Activated naive CD8-positive, alpha-beta T cell treated with anti-CD3 and anti-CD28 coated beads, Interleukin-2, amount 50 U/mL, for 24 hours (primary cell): ENCODE measurements at places on chromosomes 6 and 20.

DNA sequence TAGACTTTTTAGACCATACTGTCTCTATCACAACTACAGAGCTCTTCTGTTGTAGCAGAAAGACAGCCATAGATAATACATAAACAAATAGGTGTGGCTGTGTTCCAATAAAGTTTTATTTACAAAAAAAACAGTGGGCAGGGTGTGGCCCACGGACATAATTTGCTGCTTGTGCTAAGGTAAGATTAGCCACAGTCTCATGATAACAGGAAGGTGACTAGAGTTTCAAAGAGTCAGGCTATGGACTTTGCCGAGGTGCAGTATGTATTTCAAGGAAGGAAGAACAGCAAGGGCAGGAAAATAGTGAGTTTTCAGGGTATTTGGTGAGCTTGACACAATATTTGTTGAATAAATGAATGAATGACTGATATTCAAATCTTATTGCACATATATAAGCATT is 20.2 kb downstream of the SOBP start:
- no peak for DNase-seq

DNA sequence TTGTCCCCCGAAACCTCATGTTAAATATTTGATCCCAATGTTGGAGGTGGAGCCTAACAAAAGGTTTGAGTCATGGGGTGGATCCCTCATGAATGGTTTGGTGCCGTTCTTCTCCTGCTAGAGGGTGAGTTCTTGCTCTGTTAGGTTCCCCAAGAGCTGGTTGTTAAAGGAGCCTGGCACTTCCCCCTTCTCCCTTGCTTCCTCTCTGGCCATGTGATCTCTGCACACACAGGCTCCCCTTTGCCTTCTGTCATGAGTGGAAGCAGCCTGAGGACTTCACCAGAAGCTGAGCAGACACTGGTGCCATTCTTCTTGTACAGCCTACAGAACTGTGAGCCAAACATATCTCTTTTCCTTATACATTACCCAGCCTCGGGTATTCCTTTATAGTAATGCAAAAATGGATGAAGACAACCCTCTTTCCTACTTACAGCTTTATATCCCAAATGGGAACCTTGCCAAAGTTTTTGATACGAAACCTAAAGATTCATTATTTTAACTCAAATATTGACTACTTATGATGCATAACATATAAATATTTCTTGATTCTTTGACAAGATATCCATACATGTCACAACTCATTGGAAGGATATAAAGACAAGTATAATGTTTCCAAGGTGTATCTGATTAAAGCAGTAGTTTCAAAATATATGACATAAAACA is 61.0 kb downstream of the RNF182 start:
- DNase-seq: no peak

- no peak for DNase-seq
Measured at GRCh38 chr20:5977223-5977622, 26.8 kb downstream of the MCM8 start.

DNA sequence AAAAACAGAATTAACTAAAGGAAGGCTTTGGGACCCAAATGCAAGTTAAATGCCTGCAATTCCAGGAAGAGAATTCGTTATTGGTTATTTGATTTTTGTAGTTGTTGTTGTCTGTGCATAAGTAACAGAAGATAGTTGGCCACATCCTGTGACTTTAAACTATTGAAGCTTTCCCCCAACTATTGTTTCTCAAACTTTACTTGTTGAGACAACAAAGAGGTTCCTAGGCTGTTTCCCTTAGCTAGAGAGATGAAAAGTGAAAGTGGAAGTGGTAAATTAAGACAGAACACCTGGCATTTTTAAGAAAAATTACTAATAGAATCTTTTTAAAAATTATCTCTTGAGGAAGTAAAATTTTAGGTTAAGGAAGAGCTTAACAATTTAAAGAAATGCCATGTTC is 525.2 kb downstream of the PKHD1 start:
- DNase-seq: no peak

DNA sequence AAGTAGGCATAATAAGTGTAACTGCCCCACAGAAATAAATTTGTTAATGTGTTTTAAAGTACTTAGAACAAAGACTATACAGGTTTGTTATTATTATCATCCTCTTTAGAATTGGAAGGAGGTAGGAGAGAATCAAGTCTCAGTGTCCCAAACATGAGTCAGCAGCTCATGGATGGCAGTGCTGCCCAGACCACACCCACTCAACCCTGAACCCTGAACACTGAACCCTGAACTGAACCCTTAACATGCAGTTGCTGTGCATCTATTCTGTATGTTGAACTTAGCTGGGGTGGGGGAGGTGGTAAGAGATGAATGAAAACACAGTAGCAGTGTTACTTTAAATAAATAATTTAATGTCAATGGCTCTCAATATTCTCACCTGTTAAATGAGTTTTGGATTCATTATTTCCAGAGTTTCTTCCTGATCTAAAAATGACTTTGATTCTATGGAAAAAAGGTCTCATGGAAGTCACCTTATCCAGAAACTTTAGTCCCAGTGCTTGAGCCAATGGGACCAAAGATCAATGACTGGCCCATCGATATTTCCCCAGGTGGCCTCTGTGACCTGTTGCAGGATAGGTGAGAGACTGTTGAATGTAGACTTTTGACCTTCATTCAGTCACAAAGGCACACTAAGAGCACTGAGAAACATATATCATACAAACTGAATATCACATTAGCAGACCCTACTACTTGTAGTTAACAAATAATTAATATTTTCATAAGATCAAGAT is 3.1 kb upstream of the ANKRD66 start:
- DNase-seq: no peak

DNA sequence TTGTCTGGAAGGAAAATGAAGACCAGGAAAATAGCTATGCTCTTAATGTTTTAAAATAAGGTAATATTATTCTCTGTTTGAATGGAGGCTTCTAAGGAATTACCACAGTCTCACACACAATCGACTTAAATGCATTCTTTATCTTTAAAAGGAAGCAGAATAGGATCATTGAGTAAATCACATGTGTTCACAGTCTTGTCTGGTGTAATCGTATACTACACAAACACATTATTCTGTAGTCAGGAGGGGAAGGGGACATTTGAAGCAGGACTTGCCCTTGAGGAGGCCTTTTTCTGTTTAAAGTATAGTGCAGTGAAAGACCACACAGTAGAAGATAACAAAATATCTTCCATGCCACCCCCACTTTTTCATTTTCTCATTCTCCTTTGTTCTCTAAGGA is 20.6 kb upstream of the REV3L start:
- no peak for DNase-seq

- no peak for DNase-seq
Measured at GRCh38 chr20:43571771-43572170, 12.9 kb downstream of the SGK2 start.

DNA sequence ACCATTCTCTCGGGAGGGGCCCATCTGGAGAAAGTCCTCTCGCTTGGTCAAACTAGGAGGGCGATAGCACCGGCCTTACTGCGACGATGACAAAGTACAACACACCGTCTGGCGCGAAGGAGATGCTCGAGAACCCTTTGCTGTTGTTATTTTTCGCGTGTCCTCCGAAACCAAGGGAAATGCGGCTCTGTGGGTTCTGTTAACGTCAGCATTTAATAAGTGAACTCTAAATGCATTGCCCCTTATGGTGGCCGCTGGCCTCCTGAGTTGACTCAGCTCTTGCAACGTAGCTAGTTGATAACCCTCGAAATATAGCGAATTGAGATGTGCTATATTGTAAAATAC is 577 bp upstream of the SCAND1 start:
- no peak for DNase-seq

GRCh38 chr20:34709831-34710567 is 5.9 kb downstream of the TP53INP2 start:
- no peak for DNase-seq

DNA sequence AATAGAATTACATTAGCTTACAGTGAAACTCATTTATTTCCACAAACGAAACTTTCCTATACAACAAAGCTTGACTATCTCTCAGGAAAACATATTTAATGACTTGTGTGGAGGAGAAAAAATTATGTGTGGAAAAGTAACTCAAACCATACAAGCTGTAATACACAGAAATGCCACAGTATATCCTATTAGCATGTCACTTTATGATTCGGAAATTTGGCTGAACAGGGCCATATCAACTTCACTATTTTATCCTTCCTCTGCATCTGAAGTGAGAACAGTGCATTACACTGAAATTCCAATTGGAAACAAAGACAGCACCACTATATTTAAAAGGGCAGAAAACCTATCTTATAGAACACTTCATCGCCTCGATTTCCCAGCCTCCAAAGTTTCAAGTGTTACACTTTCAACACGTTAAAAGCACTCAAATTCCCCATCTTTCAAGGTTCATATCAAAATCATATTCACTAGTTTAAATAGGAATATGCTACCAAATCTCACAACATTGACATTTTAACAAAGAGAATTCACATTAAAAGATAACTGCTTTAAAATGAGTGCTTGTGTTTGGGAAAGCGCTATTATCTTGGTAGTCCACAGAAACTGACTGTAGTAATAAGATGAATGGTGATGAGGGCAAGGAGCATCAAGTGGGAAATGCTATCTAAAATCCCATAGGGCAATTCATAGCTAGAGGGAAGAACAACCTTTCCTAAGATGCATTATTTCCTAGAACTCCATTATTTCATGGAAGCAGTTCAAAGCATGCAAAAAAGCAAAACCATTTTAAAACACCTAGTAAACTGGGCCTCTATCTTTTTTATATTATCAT is 1.8 kb downstream of the REV3L start:
- DNase-seq: no peak

GRCh38 chr6:5286780-5287179 is 25.5 kb downstream of the FARS2 start:
- no peak for DNase-seq

DNA sequence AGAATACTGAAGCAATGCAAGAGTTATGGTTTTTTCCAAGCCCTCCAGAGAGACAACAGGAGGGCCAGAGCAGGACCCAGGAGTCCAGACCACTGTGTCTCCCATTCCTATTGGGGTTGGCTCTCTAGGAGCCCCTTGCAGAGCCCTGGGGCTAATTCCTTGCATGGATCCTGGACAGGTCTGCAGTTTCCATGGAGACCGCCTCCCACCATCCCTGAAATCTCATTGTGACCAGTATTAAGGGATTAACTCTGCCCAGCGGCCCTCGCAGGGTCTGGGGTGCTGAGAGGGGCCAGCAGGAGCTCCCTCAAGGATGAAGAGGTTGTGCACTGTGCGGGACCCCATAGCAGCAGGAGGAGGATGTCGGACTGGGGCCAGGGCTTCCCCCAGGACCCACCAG is 34.8 kb downstream of the HNF4A start:
- DNase-seq: no peak

DNA sequence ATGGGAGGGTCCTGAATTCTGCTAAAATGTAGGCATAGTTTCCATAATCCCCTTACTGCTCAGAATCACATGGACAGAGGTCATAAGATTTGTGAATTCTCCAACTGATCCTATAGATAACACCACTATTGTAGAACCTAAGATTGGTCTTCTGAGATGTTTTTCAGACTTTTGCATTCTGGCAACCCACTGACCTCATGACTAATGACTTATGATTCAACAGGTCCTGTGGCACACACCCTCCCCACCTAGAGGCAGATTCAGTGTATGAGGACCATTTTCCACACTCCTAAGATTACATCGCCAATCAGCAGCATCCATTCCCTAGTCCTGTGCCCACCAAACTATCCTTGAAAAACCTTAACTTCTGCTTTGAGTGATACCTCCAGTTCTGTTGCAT is 207.2 kb downstream of the BTBD9 start:
- no peak for DNase-seq

DNA sequence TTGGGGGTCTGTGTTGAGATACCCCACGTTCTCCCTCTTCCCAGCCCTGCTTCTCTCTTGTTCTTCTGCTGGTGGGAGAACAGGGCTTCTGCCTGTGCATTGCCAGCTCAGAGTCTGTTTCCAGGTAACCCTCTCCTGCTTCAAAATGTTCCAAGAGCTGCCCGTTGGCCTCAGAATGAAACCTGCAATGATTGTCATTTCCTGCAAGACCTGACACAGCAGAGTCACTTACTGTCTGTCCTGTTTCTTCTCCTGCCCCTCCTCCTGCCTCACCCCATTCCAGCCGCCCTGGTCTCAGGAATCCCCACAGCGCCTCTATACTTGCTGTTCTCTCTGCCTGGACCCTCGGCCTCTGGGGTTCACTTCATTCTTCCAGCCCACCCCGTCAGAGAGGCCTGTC is 81.4 kb upstream of the ARID1B start:
- DNase-seq: no peak

DNA sequence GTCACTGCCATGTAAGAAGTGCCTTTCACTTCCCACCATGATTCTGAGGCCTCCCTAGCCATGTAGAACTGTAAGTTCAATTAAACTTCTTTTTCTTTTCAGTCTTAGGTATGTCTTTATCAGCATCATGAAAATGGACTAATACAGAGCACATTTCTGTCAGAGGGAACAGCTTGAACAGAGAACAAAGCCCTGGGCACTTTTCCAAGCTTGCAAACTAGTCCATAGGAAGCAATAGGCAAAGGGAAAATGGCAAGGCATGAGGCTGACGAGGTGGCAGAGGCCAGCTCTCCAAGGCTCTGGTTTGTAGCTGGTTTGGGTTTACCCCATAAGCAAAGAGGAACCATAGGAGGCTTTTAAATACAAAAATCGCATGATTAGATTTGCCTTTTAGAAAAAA is 185.1 kb upstream of the HDDC2 start:
- no peak for DNase-seq

DNA sequence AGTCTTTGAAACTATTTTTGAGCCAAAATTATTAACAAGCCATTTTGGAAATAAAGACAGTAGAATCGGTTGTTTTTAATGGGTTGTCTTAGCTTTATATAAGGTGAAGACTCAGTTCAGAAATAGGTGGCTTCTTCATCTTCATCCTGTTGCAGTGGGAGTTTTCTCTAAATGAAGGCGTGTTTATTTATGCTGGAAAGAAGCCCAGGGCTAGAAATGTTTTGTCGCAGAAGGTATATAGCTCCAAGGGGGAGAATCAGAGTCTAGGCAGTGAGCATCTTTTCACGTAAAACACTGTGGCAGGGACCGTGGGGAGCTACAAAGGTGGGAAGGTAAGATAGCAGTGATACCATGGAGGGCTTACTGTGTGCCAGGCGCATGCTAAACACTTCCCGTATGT is 34.3 kb downstream of the FARS2 start:
- DNase-seq: no peak

DNA sequence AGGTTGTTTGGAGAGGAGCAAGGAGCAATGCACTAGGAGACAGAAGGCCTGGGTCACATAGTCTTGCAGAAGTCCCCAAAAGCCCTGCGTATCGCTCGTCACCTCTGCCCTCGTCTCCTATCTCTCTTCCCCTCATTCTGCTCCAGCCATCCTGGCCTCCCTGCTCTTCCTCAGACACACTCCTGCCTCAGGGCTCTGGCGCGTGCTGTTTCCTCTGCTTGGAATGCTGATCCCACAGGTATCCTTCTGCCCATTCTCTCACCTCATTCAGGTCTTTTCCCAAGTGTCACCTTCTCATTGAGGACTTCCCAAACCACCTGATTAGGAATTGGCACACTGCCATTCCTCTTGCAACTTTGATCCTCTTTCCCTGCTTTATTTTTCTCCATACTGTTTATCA is 9.0 kb upstream of the SLC2A10 start:
- no peak for DNase-seq

DNA sequence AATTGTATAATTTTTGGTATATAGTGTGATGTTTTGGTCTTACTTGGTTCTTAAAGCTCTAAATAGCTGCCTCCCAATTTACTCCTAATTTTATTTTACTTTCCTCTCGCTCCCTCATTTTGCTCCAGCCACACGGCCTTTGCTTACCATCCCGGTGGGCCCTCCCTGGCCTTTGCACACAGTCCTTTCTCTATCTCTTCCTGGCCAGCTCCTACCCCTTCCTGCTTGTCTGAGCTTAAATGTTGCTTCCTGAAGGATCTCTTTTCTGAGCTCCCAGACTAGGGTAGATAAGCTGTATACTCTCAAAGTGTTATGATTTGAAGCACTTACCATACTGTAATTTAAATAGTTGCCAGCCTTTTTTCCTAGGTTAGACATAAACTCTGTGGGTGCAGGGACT is 121.7 kb downstream of the UTRN start:
- no peak for DNase-seq
